ENCODE measurements at places on chromosomes 5 and 9.

GRCh38 chr9:28332648-28333047, 759.4 kb upstream of the C9orf72 start:
- no peak for DNase-seq

DNA sequence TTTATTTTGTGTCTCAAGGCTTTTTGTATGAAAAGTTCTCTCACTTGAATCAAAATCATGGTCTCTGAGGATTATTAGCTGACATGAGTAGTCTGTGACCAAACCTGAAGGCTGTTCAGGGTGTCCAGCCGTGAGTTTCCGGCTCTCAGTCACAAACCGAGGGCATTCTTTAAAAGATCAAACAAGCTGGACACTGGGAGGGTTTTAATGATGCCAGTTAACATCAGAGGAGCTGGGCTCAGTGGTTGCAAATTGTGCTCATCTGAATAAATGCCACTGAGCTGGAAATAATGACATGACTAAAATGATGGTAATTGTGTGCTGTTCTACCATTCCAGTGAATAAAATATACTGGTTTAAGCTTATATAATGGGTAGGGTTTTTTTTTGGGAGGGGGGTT, 153.1 kb downstream of the FOCAD start:
- no peak for DNase-seq

GRCh38 chr9:37692622-37693221, 42.0 kb downstream of the FRMPD1 start:
- no peak for DNase-seq

DNA sequence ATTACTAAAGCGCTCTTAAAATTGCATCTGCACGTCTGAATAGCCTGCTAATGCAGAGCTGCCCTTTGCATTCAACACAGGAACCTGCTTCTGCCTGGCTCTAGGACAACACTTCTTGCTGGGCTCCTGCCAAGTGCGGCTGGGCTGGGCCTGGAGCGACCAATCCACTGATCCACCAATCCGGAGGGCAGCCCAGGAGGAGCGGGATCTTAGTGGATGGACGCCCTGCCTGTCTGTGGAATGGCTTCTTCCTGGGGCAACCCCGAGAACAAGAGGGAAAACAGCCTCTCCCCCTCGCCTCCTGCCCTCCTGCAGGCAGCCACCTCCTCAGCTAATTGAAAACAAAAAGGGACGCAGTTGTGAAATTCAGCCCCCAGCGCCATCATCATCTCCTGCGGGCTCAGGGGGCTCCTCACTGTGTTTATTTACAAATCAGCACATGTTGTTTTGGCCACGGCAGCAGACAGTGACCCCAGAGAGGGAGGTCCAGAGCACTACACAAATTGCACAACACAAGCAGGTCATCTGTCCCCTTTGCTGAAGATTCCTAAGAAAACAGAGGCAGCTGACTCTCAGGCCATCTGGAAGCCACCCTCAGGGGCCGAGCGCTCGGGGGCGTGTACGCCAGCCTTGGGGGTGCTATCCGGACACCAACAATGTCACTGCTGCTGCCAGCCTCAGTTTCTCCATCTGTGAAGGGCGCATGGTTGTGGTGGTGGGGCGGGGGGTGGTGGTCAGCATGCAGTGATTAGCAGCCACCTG, 57.3 kb downstream of the GADD45G start:
- no peak for DNase-seq

DNA sequence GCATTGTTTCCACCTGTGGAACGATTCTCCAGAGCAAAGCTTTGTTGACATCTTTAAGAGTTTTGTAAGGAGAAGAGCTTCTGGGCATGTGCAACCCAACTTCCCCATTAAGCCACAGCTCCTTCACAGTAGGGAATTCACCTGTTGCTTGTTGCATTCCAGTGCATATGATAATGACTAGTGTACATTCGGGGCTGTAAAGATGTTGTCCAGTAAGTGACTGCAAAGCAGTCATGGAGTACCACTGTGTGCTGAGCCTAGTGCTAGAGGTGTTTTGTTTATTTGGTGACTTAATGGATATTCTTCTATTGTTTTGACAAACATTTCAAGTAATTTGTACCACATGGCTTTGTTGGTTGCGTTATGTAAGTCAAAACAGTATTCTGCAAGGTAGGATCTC, 12.8 kb downstream of the UGCG start:
- no peak for DNase-seq

GRCh38 chr5:59799668-59800346, 93.7 kb downstream of the PDE4D start:
- peak; percentile 64 for DNase-seq

DNA sequence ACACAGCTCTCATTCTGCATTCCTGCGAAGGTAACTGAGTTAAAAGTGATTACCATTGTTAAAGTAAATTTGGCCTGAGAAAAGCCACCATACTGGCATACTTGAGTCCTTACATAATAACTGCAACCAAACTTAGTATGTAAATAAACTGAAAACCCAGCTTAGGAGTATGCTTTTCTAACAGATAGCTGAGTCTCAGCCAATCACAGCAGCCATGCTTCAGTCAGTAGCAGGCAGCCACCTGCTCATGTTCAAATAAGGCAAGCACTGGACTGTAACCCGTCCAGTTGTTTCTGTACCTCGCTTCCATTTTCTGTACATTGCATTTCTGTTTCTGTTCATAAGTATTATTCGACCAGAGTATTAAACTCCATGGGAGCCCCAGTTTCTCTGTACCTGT, 58.6 kb downstream of the GCNT4 start:
- no peak for DNase-seq

DNA sequence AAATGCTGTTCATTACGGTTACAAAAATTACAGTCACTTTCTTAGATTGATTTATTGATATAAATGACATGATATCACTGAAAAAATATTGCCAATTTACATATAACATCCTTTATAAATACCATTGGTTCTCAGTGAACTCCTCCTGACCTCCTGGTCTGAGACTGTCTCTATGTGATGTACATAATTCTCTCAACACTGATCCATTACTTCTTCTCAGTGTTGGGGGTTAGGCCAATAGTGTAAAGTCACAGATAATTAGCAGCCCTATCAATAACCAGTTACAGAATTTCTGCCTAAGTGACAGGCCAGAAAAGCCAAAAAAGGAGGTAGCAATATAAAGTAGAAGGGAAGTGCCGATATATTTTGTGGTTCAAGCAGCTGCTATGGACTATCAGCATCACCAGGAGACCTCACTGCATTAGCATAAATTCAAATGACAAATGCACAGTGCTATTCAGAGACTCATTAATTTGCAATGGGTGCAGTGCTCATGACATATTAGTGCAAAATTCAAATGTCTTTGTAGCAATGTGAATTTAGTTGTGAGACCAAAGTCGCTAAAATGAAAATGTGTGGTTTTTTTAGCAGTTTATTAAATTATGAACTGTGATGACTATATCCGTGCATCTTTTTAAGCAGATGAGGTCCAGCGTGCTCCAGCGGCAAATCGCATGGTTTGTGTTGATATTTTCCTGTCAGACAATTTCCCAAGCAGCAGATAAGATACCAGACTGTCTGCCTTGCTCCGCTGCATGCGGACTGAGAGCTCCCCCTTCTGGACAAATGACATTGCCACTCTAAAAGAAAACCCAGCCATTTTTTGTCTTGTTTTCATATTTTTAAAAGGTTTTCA, 144.6 kb downstream of the CETN3 start:
- peak; percentile 59 for DNase-seq
